ENCODE measurements at places on chromosomes 12 and 14. TPM values are rescaled to one million over a fixed set of nuclear protein-coding genes. Genes with fewer than 3 reads are reported as not detected.

The DBX2 gene
- not detected for total RNA-seq

The OR6C2 gene
- not detected for total RNA-seq

The KCNC2 gene
- total RNA-seq: not detected

The ISCA2 gene
- total RNA-seq: 16.6 TPM

The LBHD2 gene
- total RNA-seq: not detected

The WNT5B gene
- 0.64 TPM for total RNA-seq

The OTOGL gene
- total RNA-seq: not detected

The CAPZA3 gene
- total RNA-seq: not detected

The ZFHX2 gene
- total RNA-seq: 0.26 TPM

The TAS2R8 gene
- not detected for total RNA-seq

The SOX5 gene
- 134 TPM for total RNA-seq

The PROX2 gene
- total RNA-seq: not detected

The JPH4 gene
- total RNA-seq: not detected

The HELB gene
- total RNA-seq: 6.2 TPM

The INHBC gene
- not detected for total RNA-seq

The OR10G2 gene
- not detected for total RNA-seq

The CRY1 gene
- 14.3 TPM for total RNA-seq

The RTN1 gene
- total RNA-seq: 0.34 TPM

The PSME2 gene
- total RNA-seq: 207 TPM

The PARPBP gene
- 12.8 TPM for total RNA-seq

The B3GNT4 gene
- 0.37 TPM for total RNA-seq

The ZNF268 gene
- total RNA-seq: 18.6 TPM

The TOMM20L gene
- not detected for total RNA-seq

The PPP1R1A gene
- total RNA-seq: not detected

The CIDEB gene
- total RNA-seq: not detected

The PLEKHD1 gene
- 0.05 TPM for total RNA-seq

The PDZRN4 gene
- total RNA-seq: not detected

The MIP gene
- not detected for total RNA-seq

The RPS6KL1 gene
- 6.9 TPM for total RNA-seq

The SELPLG gene
- 0.40 TPM for total RNA-seq

The DNAI7 gene
- total RNA-seq: 0.23 TPM

The SLCO1B1 gene
- not detected for total RNA-seq

The PRB2 gene
- 0.42 TPM for total RNA-seq

The MORN3 gene
- total RNA-seq: 1.5 TPM

The TECPR2 gene
- total RNA-seq: 6.2 TPM

The CLEC1B gene
- not detected for total RNA-seq

The KIF26A gene
- total RNA-seq: not detected

The PLCZ1 gene
- total RNA-seq: 0.05 TPM

The FAM90A1 gene
- 0.61 TPM for total RNA-seq

The STX2 gene
- 14.2 TPM for total RNA-seq

The C12orf54 gene
- total RNA-seq: not detected

The PLEK2 gene
- not detected for total RNA-seq

The TMCC3 gene
- total RNA-seq: 3.5 TPM

The MARCHF9 gene
- total RNA-seq: 10.2 TPM

The GDF11 gene
- total RNA-seq: 13.4 TPM

The OASL gene
- 1.2 TPM for total RNA-seq

The ACSM4 gene
- not detected for total RNA-seq

The TRPV4 gene
- 12.1 TPM for total RNA-seq

The NFYB gene
- total RNA-seq: 26.1 TPM

The FGF6 gene
- not detected for total RNA-seq

The SYNDIG1L gene
- total RNA-seq: 0.03 TPM

The GSC gene
- 2.6 TPM for total RNA-seq
